SK-N-SH (cell line): ENCODE measurements at places on chromosomes 3 and 15. TPM values are rescaled to one million over a fixed set of nuclear protein-coding genes. Genes with fewer than 3 reads are reported as not detected.

THAP10 gene
- polyA plus RNA-seq: 2.9 and 3.2 TPM in 2 replicates

LTF gene
- not detected in 2 replicates for polyA plus RNA-seq

CAMKV gene
- polyA plus RNA-seq: 0.53 and 1.7 TPM in 2 replicates

FAIM gene
- 3.0 and 3.1 TPM in 2 replicates for polyA plus RNA-seq

RARRES1 gene
- polyA plus RNA-seq: 0.11 and 0.15 TPM in 2 replicates

GRCh38 chr15:68787609-68788263, 33.0 kb downstream of the ANP32A start:
- no peak for DNase-seq

DNA sequence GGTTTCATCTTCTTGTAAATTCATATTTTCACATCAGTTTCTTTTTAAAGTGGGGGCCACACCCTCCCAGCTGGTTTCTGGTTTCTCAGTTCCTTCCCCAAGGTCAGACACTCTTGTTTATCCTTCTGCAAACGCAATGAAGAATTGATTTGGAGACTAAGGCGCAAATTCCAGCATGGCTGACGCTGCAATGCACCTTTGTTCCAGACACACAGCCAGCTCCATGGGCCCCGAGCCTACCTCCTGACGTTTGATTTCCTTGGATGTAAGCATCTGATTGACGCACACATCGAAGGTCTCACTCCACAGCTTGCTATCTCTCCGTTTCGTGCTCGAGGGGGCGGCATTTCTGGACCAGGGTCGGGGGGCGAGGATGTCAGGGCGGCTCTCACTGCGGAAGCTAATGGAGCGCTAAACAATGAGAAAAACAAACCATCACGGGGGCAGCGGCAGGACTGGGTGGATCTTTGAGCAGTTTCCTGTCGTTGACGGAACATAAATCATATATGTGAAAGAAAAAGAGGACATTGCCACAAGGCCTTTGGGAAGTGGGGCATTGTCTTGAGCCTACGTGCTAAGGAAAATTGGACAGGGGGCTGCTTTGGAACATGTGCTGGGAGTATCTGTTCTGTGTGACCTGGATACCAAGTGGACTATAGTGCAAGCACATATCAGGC, 46.9 kb downstream of the ARHGEF3 start:
- DNase-seq: no peak

DNA sequence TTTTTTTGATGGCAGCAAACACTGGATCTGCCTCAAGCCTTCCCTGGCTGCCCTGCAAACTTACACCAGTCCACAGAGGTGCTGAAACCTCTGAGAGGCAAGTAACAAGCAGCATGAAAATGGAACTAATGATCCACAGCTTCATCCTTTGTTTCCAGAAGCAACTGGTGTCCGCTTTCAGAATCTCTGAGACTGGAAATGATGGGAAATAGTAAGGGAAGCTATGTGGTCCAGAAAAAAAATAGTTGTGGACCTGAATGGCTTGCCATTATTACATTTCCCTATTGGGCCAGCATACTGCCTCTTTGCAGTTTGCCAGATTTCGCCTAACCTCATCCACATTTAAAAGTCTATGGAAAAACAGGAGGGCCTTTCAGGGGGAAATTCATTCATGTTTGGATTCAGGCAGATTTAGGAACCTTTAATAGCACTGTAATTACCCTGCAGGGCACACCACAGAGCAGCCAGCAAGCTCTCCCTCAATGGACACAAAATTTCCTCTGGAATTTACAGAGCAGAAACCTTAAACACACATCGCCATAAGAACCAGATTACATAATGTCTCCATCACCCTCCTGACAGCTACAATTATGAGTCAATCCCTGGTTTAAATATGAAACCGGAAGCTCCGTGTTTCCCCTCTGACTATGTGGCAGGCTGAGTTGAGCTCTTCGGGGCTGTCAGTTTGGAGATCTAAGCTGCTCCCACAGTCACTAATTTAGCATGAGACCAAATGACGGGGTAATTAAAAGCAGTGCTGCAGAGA, 134.4 kb downstream of the TMCO5A start:
- DNase-seq: peak; percentile 63

DNA sequence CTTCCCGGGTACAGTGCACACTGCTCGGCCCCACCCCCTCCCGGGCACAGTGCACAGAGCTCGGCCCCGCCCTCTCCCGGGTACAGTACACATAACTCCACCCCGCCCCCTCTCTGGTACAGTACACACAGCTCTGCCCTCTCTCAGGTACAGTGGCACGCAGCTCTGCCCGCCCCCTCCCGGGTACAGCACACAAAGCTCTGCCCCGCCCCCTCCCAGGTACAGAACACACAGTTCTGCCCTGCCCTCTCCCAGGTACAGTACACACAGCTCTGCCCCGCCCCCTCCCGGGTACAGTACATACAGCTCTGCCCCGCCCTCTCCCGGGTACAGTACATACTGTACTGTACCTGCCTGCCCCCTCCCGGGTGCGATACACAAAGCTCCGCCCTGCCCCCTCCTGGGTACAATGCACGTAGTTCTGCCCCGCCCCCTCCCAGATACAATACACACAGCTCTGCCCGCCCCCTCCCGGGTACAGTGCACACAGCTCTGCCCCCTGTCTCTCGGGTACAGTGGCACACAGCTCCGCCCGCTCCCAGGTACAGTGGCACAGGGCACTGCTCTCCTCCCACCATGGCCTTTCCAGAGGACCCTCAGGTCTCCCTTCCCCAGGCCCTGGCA, 16.4 kb upstream of the PRR20G start:
- DNase-seq: peak; percentile 80

DNA sequence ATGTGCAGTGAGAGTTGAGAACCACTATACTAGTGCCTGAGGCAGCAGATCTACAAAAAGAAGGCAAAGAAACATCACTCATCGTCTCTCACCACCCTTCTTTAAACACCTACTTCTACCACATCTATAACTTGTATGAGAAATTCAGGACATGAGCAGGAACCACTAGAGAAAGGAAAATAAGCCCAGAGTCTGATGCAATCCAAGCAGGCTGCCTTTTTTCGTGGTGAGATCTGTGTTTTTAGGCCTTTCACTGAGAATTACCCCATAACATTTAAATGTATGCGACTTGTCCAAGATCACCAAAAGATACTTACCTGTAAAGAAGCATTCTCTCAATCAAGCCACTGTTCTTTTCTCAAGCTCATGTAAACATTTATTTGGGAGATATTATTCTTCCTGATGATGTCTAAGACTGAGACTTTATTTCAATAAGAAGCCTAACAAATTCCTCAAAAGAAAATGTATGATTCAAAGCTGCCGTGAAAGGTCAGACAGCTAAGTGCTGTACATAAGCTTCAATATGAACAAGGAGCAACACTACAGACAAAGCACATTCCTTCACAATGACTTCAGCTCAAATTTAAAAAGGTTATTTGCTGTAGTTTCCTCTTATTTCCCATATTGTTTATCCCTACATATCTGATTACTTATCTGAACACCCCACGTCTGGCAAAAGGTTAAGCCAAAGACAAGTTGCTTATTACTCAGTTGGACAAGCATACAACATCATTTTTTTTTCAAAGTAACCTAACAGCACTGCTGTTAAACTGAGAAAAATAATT, 16.5 kb downstream of the SPICE1 start:
- no peak for DNase-seq

- DNase-seq: no peak
These were observed 8.5 kb upstream of the PPARG start for GRCh38 chr3:12280357-12280806.

GRCh38 chr3:172444821-172445220, 3.4 kb downstream of the GHSR start:
- DNase-seq: no peak

DNA sequence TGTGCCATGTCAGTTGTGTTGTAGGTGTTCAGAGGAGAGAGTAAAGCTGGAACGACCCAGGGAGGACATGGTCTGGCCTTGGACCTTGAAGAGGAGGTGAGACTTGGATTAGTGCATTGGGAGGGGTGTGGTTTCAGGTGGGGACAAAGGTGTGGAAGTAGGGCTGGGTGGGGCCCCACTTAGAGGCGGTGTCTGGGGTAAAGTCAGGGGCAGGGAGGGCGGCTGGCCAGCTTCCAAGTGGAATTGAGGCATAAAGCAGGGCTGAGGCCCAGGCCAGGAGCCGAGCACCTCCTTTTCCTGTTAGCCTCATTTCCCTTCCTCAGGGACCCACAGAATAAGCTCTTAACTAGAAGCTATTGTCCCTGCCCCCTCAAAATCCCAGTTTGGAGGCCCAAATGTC, 36.2 kb upstream of the FLNB start:
- DNase-seq: no peak

- DNase-seq: peak; percentile 34
These were observed 142.0 kb upstream of the PDZRN3 start for GRCh38 chr3:73766599-73767381.
